ENCODE measurements at places on chromosomes 16 and 17.

GRCh38 chr17:29686993-29687590 lies 64.4 kb upstream of the CORO6 start:
- DNase-seq, result peak; percentile 39

- no peak for DNase-seq
Observed at GRCh38 chr17:14775731-14776492, 475.0 kb downstream of the HS3ST3B1 start.

GRCh38 chr16:25691519-25692091 lies at the start of gene HS3ST4:
Gene HS3ST4, plus strand, starts transcription at chr16:25691959.
- no peak for DNase-seq

GRCh38 chr17:1776857-1777256 lies 15.0 kb downstream of the SERPINF1 start:
- DNase-seq, result no peak

- no peak for DNase-seq
Observed at GRCh38 chr16:19805459-19806162, 79.0 kb downstream of the GPRC5B start.

DNA sequence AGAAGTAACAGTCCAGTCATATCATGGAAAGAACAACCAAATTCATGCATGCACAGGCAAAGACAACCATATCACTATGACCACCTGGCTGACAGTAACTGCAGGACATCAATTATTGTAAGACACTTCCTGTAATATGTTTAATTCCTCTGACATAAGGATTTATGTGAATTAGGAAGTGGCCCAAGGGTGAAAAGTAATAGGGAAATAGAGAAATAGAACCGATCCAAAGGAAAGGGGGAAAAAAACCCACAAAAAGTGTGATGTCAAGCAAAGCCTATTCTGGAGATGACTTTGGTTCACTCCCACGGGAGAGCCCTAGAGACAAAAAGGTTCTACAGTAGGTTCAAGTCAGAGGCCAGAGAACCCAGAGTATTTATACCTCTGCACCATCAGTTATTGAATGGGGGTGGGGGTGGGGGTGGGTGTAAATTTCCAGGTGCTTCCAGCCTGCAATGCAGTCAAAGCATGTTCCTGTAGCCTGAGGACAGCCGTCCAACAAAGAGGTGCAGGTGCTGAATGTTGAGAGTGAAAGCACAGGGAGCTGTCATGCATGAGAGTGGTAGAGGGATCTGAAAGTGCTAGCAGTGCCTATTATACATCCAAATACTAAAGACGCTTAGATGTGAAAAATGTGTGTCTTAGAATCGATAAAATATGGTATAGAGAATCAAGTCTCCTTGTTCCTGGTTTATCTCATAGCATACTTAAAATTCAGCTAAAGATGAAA lies 95.6 kb upstream of the HLF start:
- no peak for DNase-seq

DNA sequence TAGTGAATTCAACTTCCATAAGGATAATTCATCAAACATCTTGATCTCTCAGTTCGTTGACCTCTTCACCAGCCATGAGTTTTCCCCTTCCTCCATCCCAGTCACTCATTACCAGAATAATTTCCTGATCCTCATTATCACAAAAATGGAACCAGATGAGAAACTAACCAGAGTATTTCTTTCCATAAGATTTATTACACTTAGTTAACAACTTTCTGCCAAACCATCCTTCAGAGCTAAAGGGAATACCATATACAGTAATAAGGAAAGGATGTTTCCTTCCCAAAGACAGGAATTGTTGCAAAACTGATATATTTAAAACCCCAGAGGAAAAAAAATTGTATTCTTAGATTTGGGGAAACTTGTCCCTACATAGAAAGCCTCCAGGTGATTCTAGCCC lies 8.6 kb downstream of the KRTAP29-1 start:
- no peak for DNase-seq

DNA sequence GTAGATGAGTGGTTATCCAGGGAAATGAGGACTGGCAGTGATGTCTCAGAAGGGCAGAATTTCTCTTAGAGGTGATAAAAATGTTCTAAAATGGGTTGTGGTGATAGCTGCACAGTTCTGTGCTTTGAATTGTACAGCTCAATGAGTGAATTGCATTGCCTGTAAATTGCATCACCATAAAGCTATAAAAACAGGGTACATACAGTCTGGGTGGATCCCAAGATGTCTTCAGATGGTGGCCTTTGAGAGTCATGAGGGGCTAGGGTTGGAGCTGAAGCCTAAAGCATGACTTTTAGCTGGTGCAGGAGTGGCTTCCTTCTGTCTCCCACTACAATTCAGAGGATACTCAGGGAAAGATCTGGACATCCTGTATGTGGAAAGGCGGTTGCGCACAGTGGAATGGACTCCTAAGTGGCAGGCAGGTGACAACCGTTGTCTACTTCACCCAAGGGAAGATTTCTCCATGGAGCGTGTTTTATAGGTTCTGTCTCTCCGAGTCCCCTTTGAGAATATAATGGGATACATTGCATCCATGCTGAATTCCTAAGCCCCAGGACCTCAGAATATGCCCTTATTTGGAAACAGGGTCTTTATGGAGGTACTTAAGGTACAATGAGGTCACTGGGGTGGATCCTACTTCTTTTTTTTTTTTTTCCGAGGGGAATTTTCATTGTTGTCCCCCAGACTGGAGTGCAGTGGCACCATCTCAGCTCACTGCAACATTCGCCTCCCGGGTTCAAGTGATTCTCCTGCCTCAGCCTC lies 1.6 kb upstream of the IL32 start:
- DNase-seq, result no peak

GRCh38 chr17:57910462-57911420 lies 44.5 kb downstream of the CUEDC1 start:
- no peak for DNase-seq

- peak; percentile 83 for DNase-seq
Observed at GRCh38 chr17:1241929-1242328, 28.3 kb upstream of the BHLHA9 start.

GRCh38 chr17:10648956-10649355 lies 8.2 kb downstream of the MYH3 start:
- no peak for DNase-seq

GRCh38 chr17:48433896-48434295 lies 3.9 kb upstream of the SKAP1 start:
- no peak for DNase-seq

GRCh38 chr17:51461578-51462004 lies 201.2 kb downstream of the UTP18 start:
- DNase-seq, result peak; percentile 56

- no peak for DNase-seq
Observed at GRCh38 chr16:85082173-85083050, 29.9 kb downstream of the CIBAR2 start.

GRCh38 chr17:77965352-77965751 lies 6.8 kb downstream of the TNRC6C start:
- no peak for DNase-seq

- DNase-seq, result no peak
Observed at GRCh38 chr17:19013226-19013625, 8.7 kb upstream of the FAM83G start.

DNA sequence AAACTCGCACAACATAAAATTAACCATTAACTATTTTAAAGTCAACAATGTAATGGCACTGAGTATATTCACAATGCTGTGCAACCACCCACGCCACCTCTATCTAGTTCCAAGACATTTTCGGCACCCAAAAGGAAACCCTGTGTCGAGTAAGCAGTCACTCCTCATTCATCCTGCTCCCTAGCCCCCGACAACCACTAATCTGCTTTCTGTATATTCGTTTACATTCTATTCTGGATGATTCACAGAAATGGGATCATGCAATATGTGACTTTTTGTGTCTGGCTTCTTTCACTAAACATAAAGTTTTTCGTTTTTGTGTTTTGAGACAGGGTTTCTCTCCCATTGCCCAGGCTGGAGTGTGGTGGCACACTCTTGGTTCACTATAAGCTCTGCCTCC lies 42.2 kb upstream of the HAPSTR1 start:
- DNase-seq, result no peak

- no peak for DNase-seq
Observed at GRCh38 chr16:65510241-65510640, 388.4 kb upstream of the CDH11 start.

DNA sequence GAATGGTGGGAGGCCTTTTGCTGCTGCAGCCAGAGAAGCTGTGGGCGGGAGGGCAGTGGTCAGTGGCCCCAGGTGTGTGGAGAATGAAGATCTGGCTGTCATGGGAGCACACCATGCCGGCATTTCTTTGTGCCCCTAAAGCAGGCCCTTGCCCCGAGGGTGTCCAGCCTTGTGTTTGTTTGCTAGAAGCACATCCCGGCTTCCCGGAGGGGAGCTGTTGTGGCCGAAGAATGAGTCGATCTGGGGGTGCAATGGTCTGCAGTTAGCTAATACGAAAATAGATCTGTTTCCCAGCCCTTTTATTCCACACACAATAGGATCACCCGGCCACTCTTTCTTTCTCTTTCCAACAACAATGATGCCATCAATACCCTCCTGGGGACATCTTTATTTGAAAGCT lies 228.8 kb downstream of the CBLN1 start:
- no peak for DNase-seq

DNA sequence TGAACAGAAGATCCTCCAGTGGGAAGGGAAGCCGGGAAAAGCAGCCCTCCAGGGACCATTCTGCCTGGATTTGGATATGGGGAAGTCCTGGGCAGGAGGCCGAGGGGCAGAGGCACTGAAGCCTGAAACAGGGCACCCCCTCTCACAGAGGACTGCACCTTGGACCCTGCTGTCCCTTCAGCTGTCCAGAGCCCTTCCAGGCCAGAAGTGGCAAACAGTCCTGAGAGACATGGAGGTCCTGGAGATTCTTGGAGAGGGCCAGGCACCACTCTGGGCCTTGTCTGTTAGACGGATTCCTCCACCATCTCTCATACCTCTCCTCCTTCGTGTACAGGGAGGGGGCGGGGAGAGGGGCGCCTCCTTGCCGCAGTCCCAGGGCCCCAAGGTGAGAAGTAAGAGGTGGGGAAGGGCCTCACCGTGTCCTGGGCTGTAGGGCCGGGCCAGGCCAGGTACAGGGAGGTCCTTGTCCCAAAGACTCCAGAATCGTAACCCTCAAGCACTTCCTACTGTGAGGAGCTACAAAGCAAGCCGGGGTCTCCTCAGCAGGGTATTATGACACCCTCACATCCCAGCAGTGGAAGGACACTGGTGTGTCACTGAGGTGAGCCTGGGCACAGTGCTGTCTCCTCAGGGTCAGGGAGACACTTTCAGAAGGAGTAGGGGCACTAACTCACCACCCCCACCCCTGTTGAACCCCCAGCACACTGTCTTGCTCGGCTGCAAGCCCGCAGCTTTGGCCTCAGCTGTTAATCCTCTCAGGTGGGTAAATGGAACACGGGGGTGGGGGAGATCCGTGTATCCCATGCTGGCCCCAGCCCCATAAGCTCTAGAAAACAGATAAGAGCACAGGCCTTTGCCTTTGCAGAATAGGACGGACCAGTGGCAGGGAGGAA lies 16.6 kb upstream of the TBX2 start:
- DNase-seq, result no peak

All from left hindlimb (tissue), 1 donor.